ENCODE measurements at places on chromosomes 4 and X.

DNA sequence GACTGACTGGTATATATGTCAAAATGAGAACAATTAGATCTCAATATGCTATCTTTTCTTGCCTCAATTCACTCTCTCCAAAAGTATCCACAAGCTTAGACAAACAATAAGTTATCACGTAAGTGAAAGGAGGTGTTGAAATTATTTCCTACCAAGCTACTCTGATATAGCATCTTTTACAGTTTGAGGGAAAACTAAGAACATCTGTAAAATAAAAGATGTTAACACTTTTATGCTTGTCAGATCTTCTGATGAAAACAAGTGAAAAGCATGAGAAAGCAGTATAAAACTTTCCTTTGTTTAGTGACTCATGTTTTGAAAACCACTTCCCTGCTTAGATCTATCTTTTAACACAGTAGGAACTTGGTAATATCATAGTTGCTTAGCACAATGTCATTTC, 8.4 kb upstream of the MAB21L2 start:
- DNase-seq: no peak

DNA sequence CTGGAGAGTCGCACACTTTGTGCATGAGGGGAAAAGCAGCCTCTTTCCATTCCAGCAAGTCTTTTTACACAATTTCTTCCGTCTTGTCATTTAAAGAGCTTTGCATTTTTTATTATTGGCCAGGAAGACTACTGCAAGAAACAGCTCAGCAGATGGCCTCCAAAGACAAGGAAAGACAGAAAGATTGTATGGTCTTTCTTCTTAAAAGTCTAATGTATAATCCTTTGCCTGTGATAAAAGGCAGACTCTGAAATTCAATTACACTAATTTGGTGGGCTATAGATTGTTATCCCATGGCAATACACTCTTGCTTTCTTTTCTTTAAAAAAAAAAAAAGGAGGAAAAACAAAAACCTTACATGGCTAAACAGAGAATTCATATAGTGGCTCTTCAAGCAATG, 5.9 kb downstream of the CAPN6 start:
- no peak for DNase-seq

DNA sequence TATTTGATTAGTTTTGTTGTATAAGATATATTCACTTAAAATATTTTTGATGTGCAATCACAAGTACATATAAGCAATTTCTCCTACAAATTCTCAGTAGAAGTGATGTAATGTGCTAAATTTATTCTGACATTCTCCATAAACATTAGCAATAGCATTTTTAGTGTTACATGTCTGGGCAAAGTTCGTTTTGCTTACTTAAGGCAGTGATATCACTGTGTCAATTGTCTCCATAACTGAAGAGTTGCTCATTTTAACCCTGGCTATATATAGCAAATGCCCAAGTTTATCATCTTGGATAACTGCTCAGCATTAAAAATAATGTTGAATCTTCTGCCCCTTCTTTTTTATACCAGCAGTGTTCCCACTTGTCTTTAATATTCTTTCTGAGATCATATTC, 340.0 kb upstream of the NDST4 start:
- no peak for DNase-seq

- DNase-seq: no peak
Observed at GRCh38 chrX:38632516-38632915, 71.2 kb downstream of the TSPAN7 start.

DNA sequence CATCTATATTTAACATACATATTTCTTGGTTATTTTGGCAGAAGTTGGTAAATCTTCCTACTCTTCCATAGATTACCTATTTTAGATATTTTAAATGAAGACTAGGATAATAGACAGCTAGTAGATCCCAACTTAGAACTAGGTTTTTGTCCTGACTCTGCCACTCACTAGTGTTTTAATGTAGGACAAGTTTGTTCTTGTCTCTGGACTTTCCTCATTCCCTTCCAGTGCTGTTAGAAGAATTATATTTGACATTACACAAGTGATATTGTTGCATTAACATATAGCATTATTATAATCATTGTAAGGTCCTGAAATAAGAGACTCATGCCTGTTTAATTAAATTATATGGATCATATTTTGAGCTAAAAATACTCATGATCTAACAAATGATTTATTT, 24.1 kb upstream of the ALB start:
- DNase-seq: no peak

GRCh38 chr4:141654098-141654497, 17.7 kb downstream of the IL15 start:
- peak; percentile 32 for DNase-seq

DNA sequence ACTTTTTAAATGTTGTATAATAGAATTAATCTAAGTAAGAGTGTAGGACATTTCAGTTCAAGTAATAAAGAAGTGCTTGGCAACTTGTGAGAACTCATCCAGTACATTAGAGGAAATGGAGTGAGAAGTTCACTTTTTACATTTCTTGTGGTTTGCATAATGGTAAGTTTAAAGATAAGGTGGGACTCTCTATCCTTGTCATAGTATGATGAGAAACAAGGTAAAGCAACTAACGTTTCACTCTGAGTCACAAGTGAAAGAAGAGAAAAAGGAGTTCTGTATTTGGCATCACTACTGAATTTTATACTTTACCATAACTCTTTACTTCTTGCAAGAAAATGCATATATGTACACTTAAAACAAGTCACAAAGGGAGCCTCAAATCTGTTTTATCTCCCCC, 219.4 kb downstream of the SLC4A4 start:
- DNase-seq: no peak

GRCh38 chr4:27119239-27119638, 258.6 kb downstream of the STIM2 start:
- no peak for DNase-seq

GRCh38 chr4:88775529-88775928, 77.9 kb upstream of the NAP1L5 start:
- DNase-seq: no peak

GRCh38 chrX:10902001-10902400, 209.1 kb upstream of the HCCS start:
- no peak for DNase-seq

DNA sequence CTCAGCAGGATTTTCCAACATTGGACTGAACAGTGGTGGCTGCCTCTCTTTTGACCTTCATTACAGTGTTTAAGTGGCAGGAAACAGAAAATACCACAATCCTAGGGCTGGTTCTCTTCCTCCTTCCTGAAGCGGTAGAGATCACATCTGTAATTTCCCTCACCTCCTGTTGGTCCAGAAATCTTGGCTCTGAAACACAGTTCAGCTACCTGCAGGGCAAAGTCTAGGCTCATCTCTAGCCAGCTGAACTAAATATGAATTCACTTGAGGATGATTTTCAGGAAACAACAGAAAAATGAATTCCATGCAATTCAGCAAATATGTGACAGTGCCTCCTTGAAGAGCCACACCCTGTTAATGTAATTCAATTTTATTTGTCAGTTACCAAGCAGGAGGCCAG, 531.9 kb downstream of the INPP4B start:
- DNase-seq: no peak

DNA sequence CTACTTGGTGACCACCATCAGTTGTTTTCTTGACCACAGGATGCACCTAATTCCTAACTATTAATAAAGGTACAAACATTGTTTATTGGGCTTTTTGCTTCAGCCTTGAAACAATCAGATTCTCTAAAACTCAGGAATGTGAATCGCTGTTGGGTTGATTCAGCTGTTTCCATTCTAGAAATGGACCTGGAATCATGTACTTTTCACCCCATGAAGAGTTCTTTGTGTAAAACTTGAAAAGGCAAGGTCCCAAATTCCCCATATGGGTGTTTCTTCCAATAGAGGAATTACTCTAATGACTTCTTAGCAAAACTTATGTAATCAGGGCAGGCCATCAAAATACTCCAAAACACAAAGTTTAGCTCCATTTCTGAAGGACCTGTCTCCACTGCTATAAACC, 7.4 kb downstream of the AFAP1 start:
- no peak for DNase-seq

DNA sequence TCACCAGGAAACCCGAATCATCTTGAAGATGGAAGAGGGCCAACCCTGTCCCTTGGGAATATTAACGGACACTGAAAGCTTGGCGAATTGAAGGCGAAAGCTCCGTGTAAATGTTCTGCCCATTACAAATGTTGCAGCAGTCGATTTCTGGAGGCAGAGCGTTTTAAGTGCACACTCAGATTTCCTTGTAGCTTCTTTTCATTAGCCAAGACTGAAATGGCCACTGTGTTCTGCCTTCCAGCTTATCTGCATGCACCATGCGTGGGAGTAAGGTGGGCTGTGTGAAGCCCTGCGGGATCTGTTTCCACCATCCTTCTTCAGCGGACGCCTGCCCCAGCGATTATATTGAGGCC, 1.3 kb downstream of the SMIM20 start:
- DNase-seq: peak; percentile 29

- peak; percentile 77 for DNase-seq
Observed at GRCh38 chr4:76306882-76307659, 538 bp downstream of the STBD1 start.

DNA sequence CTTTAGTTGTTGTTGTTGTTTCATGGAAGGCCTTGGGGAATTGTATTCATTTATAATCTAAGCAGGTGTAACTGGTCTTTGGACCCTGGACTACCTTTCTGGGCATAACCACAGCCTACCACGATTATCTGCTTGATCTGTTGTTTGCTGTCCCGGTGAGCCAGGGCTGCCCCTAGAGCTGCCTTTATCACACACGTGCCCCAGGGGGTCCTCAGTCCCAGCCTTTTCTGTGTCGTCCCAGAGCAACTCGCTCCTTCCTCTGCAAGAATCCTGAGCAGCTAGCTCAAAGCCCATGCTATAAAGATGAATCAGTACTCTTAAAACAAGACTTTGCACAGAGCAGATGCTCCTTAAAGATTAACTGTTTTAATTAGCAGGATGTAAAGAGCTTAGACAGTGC, 273.2 kb downstream of the EVC2 start:
- DNase-seq: no peak

- DNase-seq: no peak
Observed at GRCh38 chr4:109355835-109356234, 53.4 kb upstream of the COL25A1 start.

Data from HAP-1 (cell line).